ENCODE measurements at places on chromosomes 7 and 10.

- no peak for DNase-seq
Measured at GRCh38 chr10:29647478-29647877, 12.7 kb upstream of the SVIL start.

DNA sequence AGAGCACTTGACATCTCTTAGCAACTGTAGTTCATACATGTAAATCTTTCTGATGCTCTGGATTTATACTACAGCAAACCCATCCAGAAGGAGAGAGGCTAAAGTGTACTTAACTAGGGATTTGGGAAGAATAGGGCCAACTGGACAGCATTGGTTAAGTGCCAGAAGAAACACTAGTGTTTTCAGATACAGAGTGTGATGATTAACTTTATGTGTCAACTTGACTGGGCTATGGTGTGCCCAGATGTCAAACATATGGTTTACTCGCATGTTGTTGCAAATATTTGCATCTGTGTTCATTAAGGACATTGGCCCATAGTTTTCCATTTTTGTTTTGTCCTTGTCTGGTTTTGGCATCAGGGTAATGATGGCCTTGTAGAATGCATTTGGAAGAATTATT lies 384.7 kb upstream of the KCND2 start:
- no peak for DNase-seq

GRCh38 chr10:68185085-68185484 lies 46.8 kb downstream of the ATOH7 start:
- DNase-seq = no peak

DNA sequence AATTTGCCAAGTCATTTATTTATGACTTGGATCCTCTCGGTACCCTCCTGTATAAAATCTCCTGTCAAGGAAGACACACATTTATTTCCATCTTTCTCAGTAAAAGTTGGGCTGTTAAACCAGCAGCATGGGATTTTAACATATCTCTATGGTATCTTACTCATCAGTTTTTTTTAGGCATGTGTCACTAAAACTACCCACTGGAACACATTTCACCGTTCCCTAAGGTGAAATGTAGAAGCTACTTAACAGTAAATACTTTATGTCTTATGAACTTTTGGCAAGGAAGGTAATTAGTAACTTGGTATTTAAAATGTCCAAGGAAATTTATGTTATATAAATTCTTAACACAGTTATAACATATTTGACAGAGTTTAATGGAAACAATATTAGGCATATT lies 152.5 kb upstream of the HDAC9 start:
- DNase-seq = no peak

GRCh38 chr10:110512461-110513187 lies 14.9 kb downstream of the DUSP5 start:
- peak; percentile 22 for DNase-seq

DNA sequence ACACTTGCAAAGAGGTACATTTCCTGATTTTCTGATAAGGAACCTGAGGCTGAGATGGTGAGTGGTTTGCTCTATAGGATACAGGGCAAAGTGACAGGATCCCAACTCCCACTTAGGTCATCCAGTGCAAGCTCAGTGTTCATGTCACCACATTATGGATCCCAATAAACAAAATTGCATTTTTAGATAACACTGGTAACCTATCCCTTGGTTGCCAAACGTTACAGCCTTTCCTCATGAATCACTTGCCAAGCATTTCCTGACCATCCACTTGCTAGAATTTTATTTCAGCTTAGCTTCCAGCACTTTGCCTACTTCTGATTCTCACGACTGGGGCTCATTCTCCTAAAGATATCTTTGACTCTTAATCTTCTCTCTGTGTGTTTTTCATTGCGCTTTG lies 131.4 kb upstream of the ODAD2 start:
- no peak for DNase-seq

- no peak for DNase-seq
Measured at GRCh38 chr7:55563596-55564325, 8.5 kb downstream of the VOPP1 start.

DNA sequence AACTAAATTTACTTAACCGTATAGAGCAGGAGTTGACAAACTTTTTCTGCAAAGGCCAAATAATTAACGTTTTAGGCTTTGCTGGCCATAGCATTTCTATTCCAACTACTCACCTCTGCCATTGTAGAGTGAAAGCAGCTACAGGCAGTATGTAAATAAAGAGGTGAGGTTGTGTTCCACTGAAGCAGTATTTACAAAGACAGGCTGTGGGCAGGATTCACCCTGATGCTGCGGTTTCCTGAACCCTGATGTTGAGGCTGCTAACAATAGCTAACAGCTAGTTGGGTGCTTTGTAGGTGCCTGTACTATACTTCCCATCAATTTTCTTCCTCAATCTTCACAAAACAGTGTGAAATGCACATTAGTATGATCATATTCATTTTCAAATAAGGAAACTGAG lies 47.0 kb upstream of the LAMB1 start:
- DNase-seq = no peak

- DNase-seq = peak; percentile 89
Measured at GRCh38 chr10:102917314-102917961, 656 bp upstream of the CNNM2 start.

DNA sequence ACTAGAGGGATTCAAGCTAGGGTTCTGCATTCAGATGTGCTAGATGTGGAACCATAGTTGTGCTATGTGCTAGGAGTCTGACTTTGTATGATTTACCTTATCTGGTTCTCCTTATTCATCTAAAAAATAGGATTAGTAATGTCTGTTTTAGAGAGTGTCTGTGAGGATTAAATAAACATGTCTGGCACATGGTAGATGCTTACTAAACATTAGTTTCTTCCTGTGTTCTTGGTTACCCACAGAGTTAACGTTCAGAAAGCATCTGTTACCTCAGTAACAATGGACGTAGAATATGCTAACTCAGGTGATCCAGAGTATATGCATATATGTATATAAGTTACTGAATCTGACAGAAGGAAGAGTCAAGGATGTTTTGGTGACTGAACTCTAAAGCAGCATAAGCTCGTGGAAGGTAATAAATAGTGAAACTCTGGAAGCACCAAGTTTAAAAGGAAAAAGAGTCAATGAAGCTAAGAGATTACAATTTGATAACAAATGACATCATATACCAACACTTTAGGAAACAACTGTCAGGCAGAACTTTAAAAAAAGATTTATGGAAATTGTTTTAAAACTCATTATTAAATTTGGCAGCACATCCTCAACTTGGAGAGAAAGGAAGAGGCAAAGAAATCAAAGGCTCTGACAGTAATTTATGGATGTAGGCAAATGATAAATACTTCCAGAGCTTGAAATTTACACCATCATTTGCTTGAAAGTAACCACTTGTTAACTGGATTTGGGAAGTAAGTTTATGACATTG lies 127.0 kb downstream of the CCNY start:
- no peak for DNase-seq

- DNase-seq = no peak
Measured at GRCh38 chr7:1020849-1021251, 23.5 kb upstream of the GPR146 start.

GRCh38 chr7:120412139-120413050 lies 139.4 kb downstream of the KCND2 start:
- no peak for DNase-seq

DNA sequence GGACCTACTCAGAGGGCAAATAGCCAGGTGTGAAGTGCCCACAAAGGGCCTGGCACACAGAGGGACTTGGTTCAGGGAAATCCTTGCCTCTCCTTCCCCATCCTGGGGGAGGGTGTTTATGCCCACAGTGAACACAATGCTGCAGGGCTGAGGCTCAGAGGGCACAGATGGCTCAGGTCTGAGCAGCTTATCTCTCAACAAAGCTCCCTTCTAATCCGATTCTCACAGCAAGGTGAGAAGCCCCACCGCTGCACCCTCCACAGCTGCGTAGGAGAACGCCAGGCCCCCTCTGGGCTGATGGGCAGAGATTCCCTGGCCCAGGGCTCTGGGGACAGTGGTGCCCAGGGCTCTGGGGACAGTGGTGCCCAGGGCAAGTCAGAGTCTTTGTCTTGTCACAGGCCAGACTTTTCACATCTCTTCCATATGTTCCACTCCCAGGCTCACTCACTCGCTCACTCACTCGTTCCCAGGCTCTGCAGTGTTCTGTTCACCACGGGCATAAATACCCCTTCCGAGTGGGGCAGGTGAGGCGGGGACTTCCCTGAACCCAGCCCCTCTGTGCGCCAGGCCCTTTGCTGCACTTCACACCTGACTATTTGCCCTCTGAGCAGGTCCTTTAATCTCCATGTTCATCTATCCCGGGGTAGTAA lies 8.7 kb upstream of the CDHR1 start:
- no peak for DNase-seq

DNA sequence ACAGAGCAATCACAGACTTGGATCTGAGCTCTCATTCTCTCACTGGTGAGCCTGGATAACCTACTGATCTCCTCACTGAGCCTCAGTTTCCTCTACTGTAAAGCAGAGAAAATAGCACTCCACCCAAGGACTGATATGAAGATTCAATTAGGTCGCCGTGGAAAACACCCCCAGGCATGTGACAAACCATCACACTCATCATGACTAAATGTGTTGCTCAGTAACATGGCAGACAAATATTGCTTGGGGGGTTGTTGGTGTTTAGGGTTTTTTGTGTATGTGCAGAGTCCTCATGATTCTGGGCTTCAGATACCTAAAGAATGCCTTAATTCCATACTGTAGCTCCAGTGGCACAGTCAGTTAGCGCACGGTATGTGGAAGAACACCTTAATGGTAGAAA lies 122.1 kb upstream of the TCF7L2 start:
- DNase-seq = no peak

DNA sequence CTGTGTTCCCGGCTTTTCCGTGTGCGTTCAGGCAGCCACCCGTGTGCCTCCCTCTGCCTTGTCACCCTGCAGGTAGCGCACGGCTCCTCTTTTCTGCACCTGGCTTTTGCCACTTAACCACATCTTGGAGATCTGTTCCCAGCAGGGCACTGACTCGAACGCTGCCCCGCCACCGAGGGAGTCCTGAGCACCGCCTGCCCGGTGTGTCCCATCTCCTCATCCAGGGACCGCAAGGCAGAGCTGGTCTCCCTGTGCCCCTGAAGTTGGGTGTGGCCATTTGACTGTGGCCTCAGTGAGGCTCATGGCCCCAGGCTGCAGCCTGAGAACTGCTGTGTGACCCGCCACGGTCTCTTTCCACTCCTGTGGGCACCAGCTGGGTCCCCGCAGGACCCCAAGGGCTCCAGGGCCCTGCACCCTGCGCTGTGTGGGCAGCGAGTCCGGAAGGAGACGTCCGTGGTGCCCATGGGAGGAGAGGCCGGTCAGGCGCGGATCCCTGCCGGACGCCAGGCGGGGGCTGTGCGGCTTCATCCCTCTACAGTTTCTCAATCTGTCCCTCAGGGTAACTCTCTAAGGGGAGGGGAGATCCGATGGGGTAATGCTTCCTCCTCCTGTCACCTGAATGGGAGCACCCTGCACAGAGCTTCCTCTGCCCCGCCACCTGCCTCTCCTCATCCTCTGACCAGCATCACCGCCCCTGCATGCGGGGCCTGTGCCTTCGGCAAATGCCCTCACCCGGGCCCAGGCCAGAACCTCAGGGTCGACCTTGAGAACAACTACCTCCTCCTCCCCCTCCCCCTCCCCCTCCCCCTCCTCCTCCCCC lies 1.8 kb upstream of the INTS1 start:
- peak; percentile 48 for DNase-seq

DNA sequence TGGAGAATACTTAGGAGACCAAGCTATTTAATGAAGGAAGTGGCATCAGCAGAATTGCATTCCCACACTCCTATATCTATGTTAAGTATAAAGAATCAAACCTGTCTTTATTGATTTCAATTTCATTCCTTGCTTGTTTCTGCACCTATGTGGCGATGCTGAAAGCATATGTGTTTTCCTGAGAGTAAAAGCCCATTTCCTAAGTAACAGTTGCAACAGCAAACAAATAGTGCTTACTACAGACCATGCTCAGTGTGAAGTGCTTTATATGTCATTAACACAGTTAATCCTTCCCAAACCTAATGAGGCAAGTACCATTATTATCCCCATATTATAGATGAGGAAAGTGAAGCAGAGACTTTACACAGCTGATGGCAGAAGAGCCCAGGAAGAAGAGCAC lies 552.1 kb downstream of the PARD3 start:
- no peak for DNase-seq

DNA sequence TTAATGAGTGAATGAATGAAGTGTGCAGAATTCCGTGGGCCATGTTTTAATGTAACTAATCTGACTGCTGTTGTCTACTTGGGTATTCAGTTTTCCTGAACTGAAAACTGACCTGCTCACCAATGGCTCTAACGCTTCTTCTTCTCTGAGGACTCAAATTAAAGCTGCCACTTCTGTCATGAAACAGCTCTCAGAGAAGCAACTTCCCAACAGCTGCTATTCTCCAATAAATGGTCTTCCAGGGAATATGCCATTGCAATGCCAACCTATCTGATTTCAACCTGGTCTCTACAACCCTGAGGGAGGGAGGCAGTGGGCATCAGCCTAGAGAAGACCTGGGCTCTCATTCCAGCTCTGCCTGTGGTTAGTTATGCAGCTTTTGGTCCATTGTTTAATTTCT lies 69.4 kb downstream of the FRMD4A start:
- DNase-seq = no peak

GRCh38 chr7:12670743-12671520 lies 16.5 kb upstream of the ARL4A start:
- DNase-seq = no peak

DNA sequence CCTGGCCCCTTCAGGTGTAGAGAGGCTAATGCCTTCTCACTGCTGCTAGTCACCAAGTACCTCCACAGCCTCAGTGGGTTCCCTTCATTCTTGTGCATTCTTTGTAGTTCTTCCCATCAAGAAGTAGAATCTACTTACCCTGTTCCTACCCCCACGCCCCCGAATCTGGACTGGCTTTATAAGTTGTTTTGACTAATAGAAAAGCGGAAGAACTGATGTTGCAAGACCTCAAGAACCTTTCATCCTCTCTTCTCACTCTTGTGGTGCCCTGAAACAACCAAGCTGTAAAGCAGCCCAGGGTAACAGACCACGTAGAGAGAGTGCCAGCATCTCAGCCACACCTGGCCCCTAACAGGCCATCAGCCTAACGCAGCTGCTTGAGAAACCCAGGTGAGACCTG lies 23.2 kb upstream of the LAMB1 start:
- DNase-seq = no peak

- peak; percentile 56 for DNase-seq
Measured at GRCh38 chr10:48377751-48378530, 71.5 kb downstream of the MAPK8 start.

- DNase-seq = no peak
Measured at GRCh38 chr10:3330663-3331062, 158.1 kb upstream of the PITRM1 start.

DNA sequence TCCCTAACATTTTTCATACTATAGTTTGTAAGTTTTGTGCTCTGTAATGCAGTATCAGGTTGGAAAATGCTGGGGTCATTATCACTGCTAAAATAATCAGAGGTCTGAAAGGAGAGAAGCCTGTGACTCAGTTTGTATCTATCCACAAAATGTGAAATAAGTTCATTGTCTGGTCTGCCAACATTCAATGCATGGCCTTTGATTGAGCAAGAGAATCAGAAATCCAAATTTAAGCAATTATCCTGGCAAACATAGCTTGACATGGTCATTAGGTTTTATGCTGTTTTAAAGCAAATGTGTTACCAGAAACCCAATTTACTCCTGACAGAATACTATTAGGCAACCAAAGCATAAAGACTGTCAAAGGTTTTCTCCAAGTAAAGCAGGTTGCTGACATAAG lies 709.7 kb upstream of the SEMA3D start:
- no peak for DNase-seq

GRCh38 chr10:31961277-31962074 lies 32.8 kb upstream of the ARHGAP12 start:
- DNase-seq = no peak

GRCh38 chr7:159119026-159119741 lies 25.5 kb downstream of the VIPR2 start:
- peak; percentile 25 for DNase-seq

GRCh38 chr10:104340641-104341040 lies 2.4 kb upstream of the ITPRIP start:
- no peak for DNase-seq

GRCh38 chr7:138887085-138887710 lies 89.2 kb upstream of the ATP6V0A4 start:
- no peak for DNase-seq
